ENCODE measurements at places on chromosomes 13 and 19.
A peak's percentile ranks its signal among the peaks of the same experiment; 100 is the strongest.

DNA sequence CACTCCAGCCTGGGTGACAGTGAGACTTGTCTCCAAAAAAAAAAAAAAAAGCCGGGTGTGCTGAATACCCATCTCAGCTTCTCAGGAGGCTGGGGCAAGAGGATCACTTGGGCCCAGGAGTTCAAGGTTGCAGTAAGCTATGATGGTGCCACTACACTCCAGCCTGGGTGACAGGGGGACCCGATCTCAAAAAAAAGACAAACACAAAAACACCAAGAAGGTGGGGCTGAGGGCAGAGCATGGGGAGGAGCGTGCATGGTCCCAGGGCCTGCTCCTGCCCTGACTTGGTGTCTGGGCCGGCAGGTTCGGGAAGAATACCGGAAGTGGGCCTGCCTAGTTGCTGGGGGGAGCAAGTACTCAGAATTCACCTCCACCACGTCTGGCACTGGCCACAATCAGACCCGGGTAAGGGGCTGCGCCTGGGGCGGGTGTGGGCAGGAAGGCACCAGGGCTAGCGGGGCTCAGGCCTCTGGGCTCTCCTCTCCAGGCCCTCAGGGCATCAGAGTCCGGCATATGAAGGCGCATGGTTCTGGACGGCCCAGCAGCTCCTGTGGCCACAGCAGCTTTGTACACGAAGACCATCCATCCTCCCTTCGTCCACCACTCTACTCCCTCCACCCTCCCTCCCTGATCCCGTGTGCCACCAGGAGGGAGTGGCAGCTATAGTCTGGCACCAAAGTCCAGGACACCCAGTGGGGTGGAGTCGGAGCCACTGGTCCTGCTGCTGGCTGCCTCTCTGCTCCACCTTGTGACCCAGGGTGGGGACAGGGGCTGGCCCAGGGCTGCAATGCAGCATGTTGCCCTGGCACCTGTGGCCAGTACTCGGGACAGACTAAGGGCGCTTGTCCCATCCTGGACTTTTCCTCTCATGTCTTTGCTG is 11.3 kb downstream of the DDX39A start:
- no peak for DNase-seq

GRCh38 chr13:93422980-93423543 is 196.5 kb downstream of the GPC6 start:
- no peak for DNase-seq

DNA sequence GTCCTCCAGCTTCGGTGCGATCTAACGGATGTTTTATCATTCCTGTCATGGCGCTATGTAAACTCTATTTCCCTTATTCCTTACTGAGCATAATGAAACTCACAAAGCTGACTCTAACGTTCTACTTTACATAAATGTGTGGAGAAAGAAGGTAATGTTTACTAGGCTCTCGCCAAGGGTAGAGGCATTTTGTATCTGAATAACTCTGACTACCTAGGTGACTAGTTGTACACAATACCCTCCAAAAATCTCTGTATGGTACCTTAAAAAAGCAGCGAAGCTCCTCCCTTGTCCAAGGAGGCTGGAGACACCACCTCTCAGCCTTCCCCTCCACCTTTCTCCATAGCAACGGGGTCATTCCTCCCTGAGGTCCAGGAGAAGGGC is 316 bp upstream of the ZNF530 start:
- DNase-seq: no peak

GRCh38 chr13:45812695-45813372 is 38.7 kb downstream of the SIAH3 start:
- no peak for DNase-seq

DNA sequence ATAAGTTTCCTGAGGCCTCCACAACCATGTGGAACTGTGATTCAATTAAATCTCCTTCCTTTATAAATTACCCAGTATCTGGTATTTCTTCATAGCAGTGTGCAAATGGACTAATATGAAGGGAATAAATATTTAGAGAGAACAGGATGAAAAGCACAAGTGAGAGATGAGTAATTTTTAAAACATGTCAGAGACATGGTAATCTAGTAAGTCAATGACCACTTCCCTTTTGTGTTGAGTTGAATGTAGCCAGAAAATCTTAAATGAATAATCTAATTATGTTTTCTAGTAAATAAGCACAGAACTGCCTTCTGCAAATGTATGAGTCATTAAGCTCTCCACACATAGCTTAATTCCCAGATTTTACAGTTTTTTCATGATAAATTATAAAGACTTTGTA is 524.1 kb upstream of the SLITRK5 start:
- no peak for DNase-seq

DNA sequence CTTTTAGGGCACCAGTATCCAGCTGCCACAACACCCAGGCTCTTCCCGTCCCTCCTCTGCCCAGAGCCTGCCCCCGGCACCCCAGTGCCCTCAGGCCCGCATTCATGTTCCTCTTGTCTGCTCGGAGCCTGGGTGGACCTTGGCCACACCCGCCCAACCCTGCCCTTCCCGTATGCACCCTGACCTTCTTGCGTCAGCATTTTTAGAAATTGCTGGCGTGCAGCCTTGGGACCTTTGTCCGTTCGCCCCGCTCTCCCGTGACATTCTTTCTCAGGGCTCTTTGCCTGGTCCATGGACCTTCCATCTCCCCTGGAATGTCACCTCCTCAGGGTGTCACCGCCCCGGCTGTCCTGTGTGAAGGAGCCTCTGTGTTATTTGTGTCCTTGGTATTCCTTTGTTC is 7.6 kb downstream of the NUCB1 start:
- no peak for DNase-seq

- no peak for DNase-seq
Observed at GRCh38 chr13:37349916-37350315, 244.5 kb upstream of the CSNK1A1L start.

- DNase-seq: no peak
Observed at GRCh38 chr19:34482380-34483250, 1.1 kb downstream of the WTIP start.

GRCh38 chr19:34982275-34982674 is 17.8 kb upstream of the GRAMD1A start:
- DNase-seq: no peak

GRCh38 chr13:42626176-42626860 is 52.4 kb downstream of the TNFSF11 start:
- DNase-seq: no peak

GRCh38 chr19:41879080-41879479 is 2.0 kb downstream of the CD79A start:
- DNase-seq: no peak

GRCh38 chr13:113669755-113670341 is 2.8 kb downstream of the GRK1 start:
- DNase-seq: no peak

DNA sequence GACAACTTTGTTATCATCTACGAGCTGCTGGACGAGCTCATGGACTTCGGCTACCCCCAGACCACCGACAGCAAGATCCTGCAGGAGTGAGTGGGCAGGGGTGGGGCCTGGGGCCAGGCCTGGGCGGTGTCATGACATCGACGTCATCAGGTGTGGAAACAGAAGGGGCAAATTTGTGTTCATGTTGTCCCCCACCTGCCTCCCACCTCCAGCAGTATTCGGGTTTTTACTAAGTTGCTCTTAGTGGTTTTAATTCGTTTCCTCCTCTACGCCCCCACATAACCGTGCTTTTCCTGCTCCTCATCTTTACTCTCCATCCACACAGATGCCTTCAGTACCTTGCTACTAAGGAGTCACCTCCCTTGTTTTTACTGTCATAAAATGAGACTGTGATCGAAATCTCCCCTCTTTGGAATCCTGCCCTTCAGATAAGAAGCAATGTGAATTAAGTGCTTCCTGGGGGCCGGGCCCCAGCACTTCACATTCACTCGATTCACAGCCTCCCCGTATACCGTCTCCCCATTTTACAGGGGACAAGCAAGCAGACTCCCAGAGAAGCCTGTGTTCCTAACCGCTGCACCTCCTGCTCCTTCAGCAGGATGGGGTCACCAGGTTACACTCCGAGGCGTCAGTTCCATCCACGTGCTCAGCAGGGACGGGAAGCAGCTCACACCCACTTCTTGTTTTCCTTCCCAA is 10.5 kb downstream of the AP1M1 start:
- no peak for DNase-seq

GRCh38 chr13:45224176-45224575 is 23.3 kb upstream of the KCTD4 start:
- DNase-seq: no peak

DNA sequence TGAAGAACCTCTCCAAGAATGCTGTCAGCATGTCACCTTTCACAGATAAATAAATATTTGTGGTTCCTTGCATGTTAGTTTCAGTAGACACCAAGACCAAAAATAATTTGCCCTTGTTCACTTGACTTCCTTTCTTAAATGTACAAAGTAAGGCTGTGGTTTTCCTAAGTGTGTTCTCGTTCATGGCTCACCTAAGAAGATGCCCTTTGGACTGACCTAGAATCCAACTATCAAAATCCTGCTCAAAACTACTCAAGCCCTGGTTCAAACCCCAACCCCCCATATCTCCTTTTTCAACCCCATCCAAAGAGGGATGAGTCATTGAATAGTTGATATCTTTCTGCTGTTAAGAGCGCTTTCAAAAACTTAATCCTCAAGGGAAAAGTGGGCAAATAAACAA is 247.8 kb upstream of the ZNF507 start:
- no peak for DNase-seq

- DNase-seq: no peak
Observed at GRCh38 chr19:18478545-18479311, 40.8 kb upstream of the ISYNA1 start.

DNA sequence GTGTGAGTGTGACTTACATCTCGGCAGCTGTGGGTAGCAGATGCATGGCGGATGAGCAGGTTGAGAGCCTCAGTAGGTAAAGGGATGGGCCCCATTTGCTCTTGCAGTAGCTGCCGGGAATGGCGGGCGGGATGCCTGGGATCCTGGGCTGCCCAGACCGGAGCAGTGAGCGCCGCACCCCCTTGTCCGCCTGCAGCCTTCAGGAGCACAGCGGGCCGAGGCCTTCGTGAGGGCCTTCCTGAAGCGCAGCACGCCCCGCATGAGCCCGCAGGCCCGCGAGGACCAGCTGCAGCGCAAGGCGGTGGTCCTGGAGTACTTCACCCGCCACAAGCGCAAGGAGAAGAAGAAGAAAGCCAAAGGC is 4.1 kb downstream of the POP4 start:
- no peak for DNase-seq

- DNase-seq: peak; percentile 88
Observed at GRCh38 chr13:66224663-66225062, 1005.5 kb downstream of the PCDH9 start.

DNA sequence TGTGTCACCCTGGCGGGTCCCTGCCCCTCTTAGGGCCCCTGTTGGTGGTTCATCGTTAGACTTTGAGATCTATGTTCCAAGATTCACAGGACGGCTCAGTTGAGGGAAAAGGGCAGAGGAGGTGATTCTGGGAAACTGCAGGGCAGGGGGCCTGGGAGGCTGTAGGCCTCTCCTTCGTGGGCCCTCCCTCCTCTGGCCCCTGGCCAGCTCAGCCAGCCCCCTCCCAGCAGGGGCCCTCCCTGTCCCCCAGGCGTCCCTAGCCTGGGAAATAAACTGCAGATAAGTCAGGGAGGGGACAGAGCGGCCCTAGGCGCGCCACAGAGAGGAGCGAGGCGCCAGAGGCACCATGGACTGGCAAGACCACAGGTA is 6.5 kb downstream of the HIF3A start:
- no peak for DNase-seq

DNA sequence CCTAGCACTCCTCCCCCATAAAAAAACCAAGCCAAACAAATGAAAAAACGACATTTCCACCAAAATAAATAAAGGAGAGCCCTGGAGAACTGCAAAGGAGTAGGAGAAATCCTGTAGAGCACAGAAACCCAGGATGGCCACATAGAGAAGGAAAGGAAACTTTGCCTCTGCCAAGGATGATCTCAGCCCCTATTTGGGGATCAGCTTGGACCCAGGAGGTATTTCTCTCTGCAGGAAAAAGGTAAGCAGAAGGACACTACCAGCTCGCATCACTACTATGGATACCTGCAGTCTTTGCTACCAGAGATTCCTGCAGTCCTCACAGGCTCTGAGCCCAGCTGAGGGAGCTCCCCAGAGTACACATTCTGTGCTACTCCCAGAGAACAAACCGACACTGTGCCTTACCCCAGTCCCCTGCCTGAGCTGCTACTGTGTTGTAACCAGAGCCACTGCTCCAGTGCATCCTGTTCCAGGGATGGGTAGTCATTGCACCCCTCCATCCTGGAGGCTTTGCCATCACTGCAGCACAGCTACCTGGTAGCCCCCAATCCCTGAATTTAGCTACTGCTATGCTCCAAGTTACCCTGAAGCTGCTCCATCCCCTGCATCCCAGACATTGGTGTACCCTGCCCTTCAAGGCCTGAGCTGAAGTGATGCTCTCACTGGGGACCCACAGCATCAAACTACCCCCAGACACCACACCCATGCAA is 41.7 kb downstream of the VWA8 start:
- DNase-seq: no peak

- DNase-seq: no peak
Observed at GRCh38 chr13:45368571-45368970, 27.6 kb upstream of the TPT1 start.

DNA sequence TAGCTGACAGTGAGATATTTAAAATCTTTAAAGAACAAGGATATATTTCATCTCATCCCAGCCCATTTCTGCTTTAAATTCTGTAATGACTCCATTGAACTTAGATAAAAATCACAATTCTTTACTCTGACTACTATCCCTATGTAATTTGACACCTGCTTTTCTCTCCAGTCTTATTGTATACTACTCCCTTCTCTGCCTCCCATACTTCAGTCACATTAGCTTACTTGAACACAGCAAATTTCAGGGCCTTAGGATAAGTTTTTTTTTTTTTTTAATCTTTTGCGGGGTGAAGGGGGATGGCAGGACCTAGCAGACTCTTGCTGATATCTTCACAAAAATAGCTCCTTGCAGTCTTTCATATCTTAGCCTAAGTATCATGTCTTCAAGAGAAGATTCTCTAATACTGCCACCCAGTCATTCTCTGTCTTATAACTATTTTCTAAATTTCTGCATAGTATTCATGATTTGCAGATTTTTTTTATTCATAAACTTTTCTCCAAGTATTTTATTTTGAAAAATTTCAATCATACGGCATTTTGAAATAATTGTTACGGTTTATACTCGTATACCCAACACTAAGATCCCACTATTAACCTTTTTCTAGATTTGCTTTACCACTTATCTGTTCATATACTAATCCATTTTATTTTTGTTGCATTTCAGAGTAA is 151.4 kb downstream of the PCCA start:
- no peak for DNase-seq

DNA sequence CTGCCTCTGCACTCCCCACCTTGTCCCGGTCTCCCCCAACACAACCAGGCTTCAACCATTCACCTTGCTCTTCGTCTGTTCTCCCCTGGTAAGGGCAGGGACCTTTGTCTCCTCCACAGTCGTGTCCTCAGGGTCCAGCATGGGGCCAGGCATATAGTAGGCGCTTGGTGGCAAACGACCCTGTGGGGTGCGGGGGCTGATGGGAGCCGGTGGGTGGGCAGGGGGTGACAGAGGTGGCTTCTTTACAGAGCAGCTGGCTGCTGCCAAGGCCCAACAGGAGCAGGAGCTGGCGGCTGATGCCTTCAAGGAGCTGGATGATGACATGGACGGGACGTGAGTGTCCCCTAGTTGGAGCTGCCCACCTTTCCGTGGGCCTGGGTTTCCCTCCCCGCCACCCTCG is 9.7 kb downstream of the PRKCSH start:
- no peak for DNase-seq
